Activated T-cell treated with anti-CD3 and anti-CD28 coated beads for 24 hours (primary cell): ENCODE measurements at places on chromosomes 5 and 9.

GRCh38 chr9:33877727-33878489 is 60.9 kb downstream of the UBE2R2 start:
- no peak for DNase-seq

- DNase-seq: no peak
These were observed 1.8 kb downstream of the TIFAB start for GRCh38 chr5:135450336-135450735.

DNA sequence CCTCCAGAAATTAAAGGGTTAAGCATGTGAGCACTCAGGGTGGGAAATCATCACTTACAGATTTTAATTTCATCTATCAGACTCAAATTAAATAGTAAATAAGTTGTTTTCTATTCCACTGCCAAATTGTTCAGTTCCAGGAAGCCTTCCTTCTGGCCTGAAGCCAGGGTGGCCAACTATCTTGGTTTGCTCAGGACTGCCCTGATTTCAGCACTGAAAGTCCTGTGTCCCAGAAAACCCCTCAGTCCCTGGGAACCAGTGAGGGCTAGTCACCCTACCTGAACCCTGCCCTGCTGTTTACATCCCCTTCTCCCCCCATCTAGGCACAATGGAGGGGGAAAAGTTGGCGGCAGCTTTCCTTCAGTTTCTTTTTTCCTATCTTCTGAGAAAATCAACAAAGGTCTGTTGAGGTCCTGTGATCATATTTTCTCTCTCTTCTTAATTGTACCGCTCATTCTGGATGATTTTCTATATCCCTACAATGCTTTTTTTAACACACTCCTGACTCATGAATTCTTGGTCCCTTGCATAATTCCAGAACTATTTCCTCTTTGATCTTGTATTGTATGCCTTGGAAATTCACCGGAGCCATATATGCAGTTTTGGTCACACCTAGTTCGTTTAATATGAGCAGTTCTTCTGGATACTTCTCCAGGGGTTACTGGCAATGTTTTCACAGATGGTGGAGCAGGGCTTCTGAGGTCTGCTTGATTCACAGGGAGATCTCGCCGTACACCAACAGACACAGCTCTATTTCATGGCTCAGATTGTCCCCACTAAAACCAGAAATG is 103.8 kb downstream of the MAP1B start:
- no peak for DNase-seq

- no peak for DNase-seq
These were observed 453.4 kb downstream of the DMAC1 start for GRCh38 chr9:7346144-7346543.

- DNase-seq: no peak
These were observed 27.0 kb downstream of the ABITRAM start for GRCh38 chr9:108961151-108961550.

- no peak for DNase-seq
These were observed 152.5 kb downstream of the ADAMTS6 start for GRCh38 chr5:65329266-65329665.

DNA sequence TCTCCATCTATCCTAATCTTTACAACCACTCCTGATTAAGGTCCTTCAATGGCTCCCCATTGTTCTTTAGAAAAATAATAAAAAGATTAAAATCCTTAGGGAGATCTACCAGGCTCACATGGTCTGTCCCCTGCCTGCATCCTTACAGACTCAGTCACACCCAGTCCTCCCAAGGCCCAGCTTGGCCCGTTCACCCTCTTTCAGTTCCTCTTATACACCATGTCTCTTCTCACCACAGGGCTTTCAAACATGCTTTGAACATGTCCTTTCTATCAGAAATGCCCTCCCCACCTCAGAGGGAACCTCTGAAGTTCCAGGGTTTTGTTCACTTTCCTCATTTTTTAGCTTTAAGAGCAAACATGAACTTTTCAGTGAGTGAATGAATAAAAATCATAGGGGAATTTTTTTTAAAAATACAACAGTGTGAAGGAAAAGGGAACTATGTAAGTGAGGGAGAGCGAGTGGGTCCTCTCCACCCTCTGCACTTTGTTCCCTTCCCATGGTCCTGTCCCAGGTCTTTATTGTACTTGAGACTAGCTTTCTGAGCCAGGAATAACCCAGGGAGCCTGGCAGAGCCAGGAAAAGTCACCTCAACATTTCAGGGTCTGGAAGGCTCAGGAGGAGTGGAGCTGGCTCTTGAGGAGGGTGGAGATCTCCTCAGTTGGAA is 55.3 kb downstream of the TRPC7 start:
- DNase-seq: no peak

GRCh38 chr5:61267116-61267515 is 64.9 kb upstream of the ZSWIM6 start:
- DNase-seq: no peak

DNA sequence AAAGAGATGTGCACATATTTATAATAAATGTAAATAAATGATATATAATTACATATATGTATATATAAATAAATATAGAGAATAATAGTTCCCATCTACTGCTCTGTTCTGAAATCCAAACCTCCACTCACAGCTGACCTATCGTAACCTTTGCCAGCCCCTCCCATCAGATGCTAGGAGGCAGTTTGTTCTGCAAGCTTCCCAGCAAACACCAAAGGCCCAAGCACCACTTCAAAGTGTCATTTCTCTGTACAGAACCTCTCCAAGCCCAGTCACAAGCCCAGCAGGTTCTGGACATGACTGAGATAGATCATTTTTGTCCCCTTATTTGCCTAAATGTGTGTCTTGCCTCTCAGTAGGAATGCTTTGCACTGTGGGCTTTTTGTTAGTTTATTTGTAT is 62.4 kb downstream of the MFAP3 start:
- DNase-seq: no peak

- DNase-seq: peak; percentile 30
These were observed 11.8 kb upstream of the EXOC3 start for GRCh38 chr5:431001-431710.

DNA sequence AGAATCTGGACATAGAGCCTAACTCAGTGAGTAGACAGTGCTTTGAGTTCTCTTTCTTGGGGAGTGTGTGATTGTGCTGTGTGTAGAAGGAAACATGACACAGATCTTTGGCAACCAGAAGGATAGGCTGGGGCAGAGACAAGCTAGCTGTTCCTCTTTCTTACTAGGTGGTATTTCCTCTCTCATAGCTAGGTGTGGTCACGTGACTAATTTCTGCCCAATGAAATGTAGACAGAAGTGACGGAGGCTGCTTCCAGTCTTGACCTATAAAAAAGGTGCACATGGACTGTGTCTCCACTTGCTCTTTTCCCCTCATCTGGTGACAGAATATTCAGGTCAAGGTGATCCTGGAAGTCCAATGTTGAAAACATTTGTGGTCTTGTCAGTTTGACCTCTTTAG is 92.5 kb upstream of the NFIB start:
- DNase-seq: no peak

GRCh38 chr5:129243039-129243438 is 148.5 kb downstream of the ISOC1 start:
- DNase-seq: no peak

DNA sequence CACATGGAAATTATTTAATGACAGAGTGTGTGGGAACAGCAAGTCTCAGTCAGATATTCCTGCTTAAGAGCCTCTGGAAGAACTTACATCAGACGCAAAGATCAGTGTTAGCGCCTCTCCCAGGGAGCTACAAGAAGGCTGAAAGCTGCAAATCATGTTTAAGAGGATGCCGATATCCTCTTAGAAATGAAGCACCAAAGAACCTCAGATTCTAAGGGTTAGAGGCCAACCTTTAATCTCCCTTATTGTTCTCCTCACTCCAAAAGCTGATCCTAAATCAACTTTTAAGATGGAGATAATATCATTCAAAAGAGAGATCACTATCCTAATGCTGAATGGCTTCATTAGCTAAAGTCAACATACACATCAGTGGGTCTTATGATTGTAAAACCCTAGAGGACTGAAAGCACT is 160.6 kb downstream of the NFIB start:
- DNase-seq: no peak

DNA sequence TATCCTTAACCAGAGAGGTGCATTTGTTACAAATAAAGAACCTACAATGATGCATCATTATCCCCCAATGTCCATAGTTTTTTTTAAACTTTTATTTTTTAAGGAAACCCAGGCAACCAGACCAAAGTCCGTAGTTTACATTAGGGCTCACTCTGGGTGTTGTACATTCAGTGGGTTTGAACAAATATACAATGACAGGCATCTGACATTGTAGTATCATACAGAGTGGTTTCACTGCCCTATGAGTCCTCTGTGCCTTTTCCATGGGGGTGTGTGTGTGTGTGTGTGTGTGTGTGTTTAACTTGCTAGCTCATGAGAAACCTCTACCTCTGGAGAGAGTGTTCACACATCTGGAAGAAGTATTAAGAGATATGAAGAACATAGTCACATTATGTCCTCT is 141.5 kb downstream of the KDM4C start:
- no peak for DNase-seq

DNA sequence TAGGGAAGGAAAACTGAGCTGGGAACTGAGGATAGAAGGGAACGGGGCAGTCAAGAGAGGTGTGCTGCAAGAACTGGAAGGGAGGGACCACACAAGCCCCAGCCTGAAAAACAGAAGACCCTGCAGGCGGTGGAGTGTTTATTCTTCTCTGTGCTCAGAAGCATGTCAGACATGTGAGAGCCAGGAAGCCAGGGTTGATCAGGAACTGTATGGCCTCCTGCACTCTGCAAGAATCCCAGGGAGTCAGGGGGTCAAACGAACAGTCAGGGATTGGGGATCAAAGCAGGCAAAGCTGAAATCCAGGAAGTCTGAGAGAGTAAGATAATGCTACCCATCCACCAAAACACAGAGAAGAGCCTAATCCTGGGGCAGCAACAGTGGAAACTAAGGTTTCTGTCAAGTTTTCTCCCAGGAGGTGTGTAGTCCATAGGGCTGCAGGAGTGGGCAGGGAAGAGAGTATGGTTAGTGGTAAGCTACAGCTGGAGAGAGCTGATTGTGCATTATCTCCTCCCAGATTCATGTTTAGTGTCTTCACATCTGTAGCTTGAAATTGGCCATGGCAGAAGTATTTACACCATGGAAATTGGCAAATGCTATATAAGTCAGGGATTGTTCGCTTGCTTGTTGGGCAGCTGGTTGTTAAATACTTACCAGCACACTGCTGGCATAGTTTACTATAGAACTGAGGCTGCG is 115.4 kb upstream of the SLC44A1 start:
- no peak for DNase-seq

DNA sequence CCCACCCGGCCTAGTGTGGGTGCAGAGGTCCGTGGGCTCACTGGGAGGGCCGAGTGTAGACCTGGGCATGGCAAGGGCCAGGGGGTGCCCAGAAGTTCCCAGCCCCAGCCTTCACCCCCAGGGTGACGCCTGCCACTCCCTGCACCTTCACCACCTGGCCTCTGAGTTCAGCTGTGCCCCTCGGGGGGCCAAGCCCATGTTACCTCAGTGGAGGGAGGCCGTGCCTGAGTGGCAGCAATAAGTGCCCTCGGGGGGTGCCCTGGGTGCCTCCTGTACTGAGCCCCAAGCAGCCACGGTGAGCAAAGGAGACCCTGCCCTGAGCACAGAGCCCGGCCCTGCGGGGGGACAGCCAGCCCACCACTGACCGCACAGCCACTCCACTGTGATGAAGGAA is 10.3 kb upstream of the FCN2 start:
- DNase-seq: no peak

- DNase-seq: no peak
These were observed 127.5 kb upstream of the CDKN2B start for GRCh38 chr9:22136461-22137096.

GRCh38 chr9:38164659-38165221 is 95.7 kb upstream of the SHB start:
- DNase-seq: no peak

DNA sequence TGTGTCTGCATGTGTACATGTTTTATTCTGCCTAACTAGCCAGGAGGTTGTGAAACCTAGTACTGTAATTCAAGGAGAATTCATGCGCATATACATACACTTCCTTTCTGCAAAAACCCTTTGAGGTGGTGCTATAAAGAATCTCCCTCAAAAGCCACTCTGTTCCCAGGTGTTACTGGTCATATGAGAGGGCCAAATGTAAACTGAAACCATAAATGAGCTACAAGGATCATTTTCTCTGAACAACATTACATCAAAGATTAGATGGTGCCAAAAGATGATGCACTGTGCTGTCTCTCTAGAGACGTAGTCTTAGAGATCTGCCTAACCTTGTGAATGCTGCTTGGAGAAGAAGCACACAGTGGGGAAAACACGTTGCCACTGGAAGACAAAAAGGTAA is 15.7 kb downstream of the NREP start:
- no peak for DNase-seq

GRCh38 chr5:172313915-172314314 is 30.4 kb upstream of the UBTD2 start:
- DNase-seq: no peak

- no peak for DNase-seq
These were observed 603.7 kb downstream of the BNC2 start for GRCh38 chr9:16266648-16267276.

- DNase-seq: no peak
These were observed 187.3 kb upstream of the NMUR2 start for GRCh38 chr5:152592416-152592815.
